ENCODE measurements at places on chromosomes 7 and 10.
A peak's percentile ranks its signal among the peaks of the same experiment; 100 is the strongest.

DNA sequence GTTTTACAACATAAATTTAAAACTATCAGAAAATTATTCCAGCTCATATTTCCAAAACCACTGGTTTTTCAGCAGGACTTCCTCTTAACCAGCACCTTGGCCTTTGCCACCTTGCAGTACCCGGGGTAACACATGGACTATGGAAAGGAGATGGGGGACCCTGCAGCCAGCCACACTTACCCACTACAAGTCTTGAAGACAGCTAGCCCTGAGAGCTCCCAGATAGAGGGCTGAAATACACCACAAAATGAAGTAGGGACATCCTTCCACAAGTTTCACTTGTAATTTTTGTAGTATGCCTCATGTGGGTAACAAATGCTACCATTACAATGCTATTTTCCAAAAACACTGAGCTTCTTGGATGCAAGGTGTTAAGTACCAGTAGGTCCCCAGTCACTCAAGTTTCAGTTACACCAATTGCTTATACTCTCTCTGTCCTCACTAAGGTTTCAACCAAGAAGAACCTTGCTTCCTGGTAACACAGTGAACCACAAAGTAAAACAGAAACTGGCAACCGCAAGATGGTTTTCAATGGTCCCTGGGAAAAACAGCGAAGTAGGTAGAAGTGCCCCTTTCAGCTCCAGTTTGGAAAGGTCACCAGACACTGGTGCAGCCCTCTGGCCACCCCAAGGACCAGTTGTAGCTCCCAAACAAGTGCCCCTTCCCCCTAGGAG lies 110.9 kb downstream of the SGMS1 start:
- no peaks in the 10 kb centered on the region for H3K36me3 ChIP-seq
- H3K4me1 ChIP-seq, result peaks cover 58% of the 10 kb centered on the region
- peak overlapping the region; percentile 59 for H3K27ac ChIP-seq
- peak; percentile 69 for DNase-seq

DNA sequence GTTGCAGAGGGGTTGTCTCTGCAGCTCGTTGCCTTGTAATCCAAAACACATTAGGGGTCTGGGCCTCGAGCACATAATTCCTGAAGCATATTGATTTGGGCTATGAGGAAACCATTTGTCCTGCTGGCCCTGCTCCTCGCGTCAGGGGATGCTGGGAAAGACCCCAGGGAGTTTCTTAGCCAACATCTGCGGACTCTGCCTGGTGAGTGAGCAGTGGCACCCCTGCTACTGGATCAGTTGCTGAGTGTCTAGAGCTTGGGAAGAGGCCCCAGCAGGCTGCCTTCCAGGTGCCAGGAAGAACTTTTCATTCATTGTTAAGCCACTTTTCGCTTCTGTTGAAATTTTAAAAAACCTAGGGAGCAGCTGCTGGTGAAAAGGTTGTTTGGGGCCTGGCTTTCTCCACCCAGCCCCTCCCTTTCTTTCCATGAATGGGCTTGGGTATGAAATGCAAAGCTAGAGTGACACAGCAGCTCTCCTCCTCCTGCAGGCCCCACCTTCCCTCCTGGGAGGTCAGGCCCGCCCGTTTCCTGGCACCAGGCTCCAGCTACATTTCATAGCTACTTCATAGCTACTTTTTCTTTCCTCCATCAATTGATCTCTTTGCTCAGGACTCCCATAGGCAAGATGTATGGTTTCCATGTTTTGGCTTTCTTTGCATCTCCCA lies 26.8 kb downstream of the TACR2 start:
- H3K36me3 ChIP-seq, result peaks cover 22% of the 10 kb centered on the region
- no peak overlapping the region for H3K27ac ChIP-seq
- no peaks in the 10 kb centered on the region for H3K27me3 ChIP-seq
- peaks cover 11% of the 10 kb centered on the region for H3K4me1 ChIP-seq

DNA sequence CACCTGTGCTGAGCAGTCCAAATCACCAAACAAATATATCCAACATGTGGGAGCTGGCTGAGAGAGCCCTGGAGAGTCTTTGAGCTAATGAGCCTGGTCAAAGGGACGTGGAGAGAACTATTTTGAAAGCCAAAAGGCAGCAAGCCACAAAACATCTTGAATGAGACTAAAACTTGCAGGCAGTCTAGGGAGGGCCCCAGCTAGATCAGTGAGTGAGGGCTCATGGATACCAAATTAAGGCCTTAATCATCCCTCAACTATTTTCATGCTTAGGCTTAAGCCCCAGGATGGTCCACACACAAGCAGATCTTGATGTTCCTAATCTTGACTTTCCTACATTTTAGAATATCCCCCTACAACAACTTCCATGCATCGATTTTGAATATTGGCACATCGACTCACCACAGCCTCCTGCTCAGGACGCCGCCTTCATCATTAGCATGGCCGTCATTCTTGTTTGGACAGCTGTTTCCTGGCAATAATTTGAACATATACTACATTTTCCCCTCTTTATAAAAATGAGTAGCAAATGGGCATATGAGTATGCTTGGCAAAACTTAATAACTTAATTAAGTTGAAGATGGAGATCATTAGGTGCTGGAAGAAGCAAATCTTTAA lies 86.9 kb upstream of the ADAM12 start:
- no peaks in the 10 kb centered on the region for H3K36me3 ChIP-seq
- H3K4me1 ChIP-seq, result peaks cover 8% of the 10 kb centered on the region
- DNase-seq, result no peak
- H3K27ac ChIP-seq, result no peak overlapping the region
- no peak overlapping the region for H3K4me3 ChIP-seq
- peaks cover 30% of the 10 kb centered on the region for H3K27me3 ChIP-seq

DNA sequence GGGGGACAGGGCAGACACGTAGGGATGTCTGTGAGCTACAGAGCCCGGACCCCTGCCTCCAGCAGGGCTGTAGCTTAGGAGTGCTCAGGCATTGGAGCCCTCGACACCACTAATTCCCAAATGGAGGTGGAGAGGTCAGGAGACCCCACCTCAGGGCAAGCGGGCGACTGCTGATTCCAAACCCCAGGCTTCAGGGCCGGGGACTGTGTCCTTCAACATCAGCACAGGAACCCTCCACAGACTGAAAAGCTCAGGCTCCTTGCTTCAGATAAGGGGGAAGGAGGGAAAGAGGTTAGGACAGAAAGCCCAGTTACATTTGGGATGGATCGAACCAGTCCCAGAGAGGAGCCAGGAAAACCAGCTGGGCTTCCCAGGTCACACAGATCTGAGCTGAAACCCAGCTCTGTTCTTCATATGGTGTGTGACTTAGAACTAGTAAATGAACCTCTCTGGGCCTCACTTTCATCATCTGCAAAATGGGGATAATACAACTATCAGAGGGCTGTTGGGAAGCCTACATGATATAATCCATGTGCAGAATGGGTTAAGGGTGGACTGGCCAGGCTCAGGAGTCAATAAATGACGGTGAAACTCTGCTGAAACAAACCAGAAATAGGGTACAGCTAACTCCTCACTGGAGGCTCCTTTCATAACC lies 16.7 kb downstream of the POLL start:
- H3K4me1 ChIP-seq, result peaks cover 6% of the 10 kb centered on the region
- peaks cover 16% of the 10 kb centered on the region for H3K27me3 ChIP-seq
- H3K36me3 ChIP-seq, result no peaks in the 10 kb centered on the region
- no peak overlapping the region for H3K27ac ChIP-seq

GRCh38 chr7:54813398-54813797 lies 54.4 kb upstream of the SEC61G start:
- DNase-seq, result no peak
- H3K36me3 ChIP-seq, result no peaks in the 10 kb centered on the region
- peaks cover 28% of the 10 kb centered on the region for H3K27me3 ChIP-seq
- no peak overlapping the region for H3K4me3 ChIP-seq
- no peaks in the 10 kb centered on the region for H3K4me1 ChIP-seq

DNA sequence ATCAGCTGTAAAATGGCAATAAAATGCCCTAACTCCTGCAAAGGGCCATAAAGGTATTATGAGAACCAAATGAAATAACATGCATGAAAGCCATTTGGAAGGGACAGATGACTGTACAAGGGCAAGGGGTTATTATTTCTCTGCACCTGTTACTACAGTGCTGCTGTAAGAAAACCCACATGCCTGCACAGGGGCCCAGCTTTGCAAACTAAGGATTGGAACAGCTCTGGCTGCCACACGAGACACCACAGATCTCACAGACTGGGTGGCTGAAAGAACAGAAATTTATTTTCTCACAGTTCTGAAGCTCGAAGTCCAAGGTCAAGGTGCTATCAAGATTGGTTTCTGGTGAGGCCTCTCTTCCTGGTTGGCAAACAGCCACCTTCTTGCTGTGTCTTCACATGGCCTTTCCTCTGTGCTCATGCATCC lies 409.0 kb upstream of the NRP1 start:
- peaks cover 56% of the 10 kb centered on the region for H3K4me1 ChIP-seq
- no peaks in the 10 kb centered on the region for H3K36me3 ChIP-seq
- no peak for DNase-seq
- H3K27ac ChIP-seq, result no peak overlapping the region

- no peak overlapping the region for H3K27ac ChIP-seq
- H3K4me3 ChIP-seq, result no peak overlapping the region
- H3K4me1 ChIP-seq, result no peaks in the 10 kb centered on the region
- no peak for DNase-seq
Observed at GRCh38 chr10:126946746-126947145, 41.5 kb downstream of the DOCK1 start.

- H3K27ac ChIP-seq, result no peak overlapping the region
- no peak for DNase-seq
- no peak overlapping the region for H3K4me3 ChIP-seq
- H3K27me3 ChIP-seq, result peaks cover 26% of the 10 kb centered on the region
- H3K36me3 ChIP-seq, result peaks cover 5% of the 10 kb centered on the region
Observed at GRCh38 chr7:104272767-104273384, 55.5 kb upstream of the LHFPL3 start.

DNA sequence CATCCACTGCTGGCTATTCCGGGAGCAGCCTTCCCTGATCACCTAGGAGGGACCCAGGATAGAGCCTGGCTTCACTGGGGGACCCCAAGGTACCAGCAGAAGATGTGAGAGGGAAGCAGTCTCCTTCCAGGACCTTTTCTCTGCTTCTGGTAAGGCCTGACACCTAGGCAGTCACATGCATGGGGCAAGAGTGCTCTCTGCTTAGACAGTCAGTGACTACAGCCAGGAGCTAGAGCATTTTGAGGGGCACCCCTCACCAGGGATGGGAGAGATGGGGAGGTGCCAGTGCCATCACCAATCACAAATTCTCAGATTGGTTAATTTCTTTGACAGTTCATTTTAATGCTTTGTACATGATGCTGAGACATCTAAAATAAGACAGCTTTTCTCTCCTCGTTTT lies 13.9 kb upstream of the ADO start:
- H3K36me3 ChIP-seq, result no peaks in the 10 kb centered on the region
- H3K4me1 ChIP-seq, result no peaks in the 10 kb centered on the region
- H3K27me3 ChIP-seq, result no peaks in the 10 kb centered on the region
- H3K4me3 ChIP-seq, result no peak overlapping the region
- DNase-seq, result no peak

- H3K4me1 ChIP-seq, result no peaks in the 10 kb centered on the region
- H3K4me3 ChIP-seq, result no peak overlapping the region
- no peaks in the 10 kb centered on the region for H3K36me3 ChIP-seq
- no peaks in the 10 kb centered on the region for H3K27me3 ChIP-seq
- DNase-seq, result no peak
- no peak overlapping the region for H3K27ac ChIP-seq
Observed at GRCh38 chr10:126126866-126127265, 230.5 kb downstream of the FANK1 start.

DNA sequence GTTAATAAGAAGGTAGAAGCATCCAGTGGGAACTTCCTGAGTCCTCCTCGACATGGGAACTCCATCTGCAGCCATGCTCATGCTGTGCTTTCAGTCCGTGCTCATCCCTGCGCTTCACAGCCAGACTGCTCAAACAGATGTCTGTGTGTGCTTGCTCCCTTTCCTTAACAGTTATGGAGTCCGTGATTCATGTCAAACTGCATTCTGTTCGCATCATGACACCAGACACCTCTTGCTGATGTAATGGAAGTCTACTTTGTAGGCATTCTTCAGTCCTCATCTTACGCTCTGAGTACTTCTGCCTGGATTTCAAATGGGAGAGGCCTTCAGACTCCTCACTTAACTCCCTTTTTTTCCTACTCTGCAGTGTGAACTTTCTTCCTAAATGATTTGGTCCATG lies 304.9 kb downstream of the SUGCT start:
- no peak for DNase-seq
- H3K27ac ChIP-seq, result no peak overlapping the region
- no peaks in the 10 kb centered on the region for H3K4me1 ChIP-seq
- H3K36me3 ChIP-seq, result no peaks in the 10 kb centered on the region

DNA sequence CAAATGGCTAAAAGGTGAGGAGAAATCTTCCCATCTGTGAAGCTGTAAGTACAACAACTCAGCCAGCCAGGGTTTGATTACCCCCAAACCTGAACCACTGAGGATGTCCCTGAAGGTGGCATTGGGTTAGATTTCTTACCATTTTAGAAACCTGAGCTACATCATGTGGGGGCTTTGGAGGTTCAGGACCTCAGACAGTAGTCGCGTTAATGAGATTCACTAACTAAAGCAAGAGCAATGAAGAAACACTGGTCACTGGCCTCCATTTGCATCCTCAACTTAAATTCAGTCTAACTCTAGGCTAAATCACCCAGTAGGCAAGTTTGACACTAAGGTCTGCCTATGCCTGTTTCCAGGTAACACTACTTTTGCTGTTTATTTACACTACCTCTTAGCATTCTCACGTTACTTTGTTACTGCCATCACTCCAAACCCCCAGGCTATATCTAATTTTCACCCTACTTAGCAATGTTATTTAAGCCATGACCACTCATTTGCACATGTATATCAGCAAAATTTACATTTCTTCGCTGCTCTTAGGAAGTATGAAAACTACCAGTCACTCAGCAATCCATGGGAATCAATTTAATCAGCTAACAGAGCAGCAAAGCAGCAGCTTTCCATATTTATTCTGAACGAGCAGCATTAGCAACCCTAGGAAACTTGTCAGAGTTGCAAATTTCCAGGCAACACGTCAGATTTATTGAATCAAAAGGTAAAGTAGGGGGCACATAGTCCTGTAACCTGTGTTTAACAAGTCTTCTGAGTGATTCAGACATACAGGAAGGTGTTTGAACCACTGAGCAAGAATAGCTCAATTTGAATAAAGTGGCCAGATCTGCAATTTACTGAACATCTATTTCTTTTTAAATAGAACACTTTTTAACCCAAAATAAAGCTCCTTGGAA lies 788.4 kb upstream of the SORCS1 start:
- H3K4me3 ChIP-seq, result no peak overlapping the region
- DNase-seq, result no peak
- H3K27ac ChIP-seq, result no peak overlapping the region
- H3K4me1 ChIP-seq, result no peaks in the 10 kb centered on the region
- no peaks in the 10 kb centered on the region for H3K36me3 ChIP-seq
- no peaks in the 10 kb centered on the region for H3K27me3 ChIP-seq

DNA sequence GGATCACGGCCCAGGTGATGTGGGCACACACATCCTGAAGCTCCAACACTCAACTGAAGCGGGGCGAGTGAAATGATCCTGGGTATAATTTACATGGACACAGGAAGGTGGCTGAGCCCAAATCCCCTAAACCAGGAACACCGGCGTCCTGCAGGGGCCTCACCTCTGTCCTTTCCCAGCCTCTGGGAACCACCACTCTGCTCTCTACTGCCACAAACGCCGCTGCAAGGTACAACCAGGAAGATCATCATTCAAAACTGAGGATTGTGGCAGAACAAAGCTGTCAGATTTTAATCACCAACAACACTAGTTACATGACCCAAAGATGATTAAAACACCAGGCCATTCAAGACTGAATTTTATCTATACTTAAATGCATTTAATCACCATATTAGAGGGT lies 104.0 kb downstream of the DIP2C start:
- H3K4me3 ChIP-seq, result no peak overlapping the region
- H3K36me3 ChIP-seq, result no peaks in the 10 kb centered on the region
- H3K27me3 ChIP-seq, result peaks cover 1% of the 10 kb centered on the region
- H3K27ac ChIP-seq, result no peak overlapping the region
- DNase-seq, result no peak
- no peaks in the 10 kb centered on the region for H3K4me1 ChIP-seq
